ENCODE measurements at places on chromosomes 2 and 18.

DNA sequence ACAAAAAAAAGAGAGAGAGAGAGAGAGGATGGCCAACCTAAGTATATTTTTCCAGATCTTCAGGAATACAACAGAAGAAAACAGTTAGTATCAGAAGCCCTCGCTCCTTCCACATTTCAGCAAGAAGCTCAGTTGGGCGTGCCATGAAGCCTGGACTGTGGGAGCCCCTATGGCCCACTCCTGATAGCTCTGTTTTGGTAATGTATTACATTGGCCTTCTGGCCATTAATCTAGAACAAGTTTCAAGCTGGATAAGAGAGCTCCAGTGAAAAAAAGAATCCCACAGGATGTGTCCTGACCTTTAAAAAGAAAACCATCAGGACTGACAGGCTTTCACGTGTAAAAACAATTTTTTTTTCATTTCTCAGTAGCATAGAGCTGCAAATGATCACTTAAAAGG is 197.9 kb downstream of the ICOS start:
- no peak for DNase-seq

DNA sequence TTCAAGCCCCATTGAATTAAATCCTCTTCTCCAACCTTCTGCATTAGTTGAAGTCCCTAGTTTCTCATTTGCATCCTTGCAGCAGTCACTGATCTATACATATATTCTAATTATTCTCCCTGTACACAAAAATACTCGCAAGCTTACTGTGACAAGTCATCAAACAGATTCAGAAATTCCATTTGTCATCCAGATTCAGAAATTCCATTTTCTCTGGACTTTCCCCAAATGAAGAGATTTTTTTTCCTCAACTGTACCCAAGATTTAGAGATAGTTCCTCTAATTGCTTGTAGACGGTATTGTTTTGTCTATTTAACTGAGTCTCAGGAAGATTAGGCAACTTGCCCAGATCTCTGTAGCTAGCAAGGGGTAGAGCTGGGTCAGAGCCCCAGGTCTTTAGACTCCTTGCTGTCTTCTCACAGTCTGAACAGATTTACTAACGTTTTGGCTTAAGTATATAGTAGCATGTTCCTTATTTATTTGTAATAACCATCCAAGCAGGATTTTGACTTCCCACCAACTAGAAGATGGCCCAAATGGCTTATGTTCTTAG is 34.2 kb downstream of the RAB12 start:
- no peak for DNase-seq

DNA sequence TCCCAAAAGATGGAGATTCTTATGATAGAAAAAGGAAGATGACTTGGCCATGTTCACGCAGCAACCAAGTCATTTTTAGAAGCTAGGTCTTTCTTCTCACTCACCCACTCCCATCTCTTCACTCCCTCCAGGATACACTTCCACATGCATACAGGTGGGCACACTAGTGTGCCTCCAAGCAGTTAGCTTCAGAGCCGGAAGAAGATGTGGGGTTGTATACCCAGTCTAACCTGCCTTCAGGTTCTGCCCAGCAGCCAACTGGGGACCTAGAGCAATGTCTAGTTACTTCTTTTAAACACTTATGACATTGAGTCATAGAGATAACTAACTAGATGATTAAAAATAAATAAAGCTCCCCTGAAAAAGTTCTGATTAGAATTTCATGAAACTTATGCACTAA is 21.8 kb upstream of the TANK start:
- no peak for DNase-seq

- DNase-seq: no peak
Observed at GRCh38 chr18:12315911-12316310, 7.9 kb downstream of the TUBB6 start.

GRCh38 chr2:23695890-23696751 is 230.8 kb downstream of the ATAD2B start:
- no peak for DNase-seq

DNA sequence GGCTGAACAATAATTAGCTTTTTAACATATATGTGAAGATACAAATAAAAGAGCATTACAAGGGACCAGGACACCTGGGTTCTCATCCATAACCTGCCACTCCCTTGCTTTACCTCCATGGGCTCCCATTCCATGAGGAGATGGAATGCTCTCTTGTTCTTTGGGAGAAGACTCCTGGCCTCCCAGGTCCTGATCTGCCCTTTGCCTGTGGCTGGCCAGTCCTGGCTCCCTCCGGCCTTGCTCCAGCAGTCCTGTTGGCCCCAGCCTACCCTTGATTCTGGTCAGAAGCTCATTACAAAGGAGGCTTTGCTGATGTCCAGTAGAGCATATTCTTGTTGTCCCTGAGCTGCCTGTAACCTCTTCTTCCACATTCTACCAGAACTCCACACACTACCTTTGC is 60.3 kb downstream of the ADD2 start:
- no peak for DNase-seq

- no peak for DNase-seq
Observed at GRCh38 chr2:232569541-232569940, 19.1 kb downstream of the EIF4E2 start.

DNA sequence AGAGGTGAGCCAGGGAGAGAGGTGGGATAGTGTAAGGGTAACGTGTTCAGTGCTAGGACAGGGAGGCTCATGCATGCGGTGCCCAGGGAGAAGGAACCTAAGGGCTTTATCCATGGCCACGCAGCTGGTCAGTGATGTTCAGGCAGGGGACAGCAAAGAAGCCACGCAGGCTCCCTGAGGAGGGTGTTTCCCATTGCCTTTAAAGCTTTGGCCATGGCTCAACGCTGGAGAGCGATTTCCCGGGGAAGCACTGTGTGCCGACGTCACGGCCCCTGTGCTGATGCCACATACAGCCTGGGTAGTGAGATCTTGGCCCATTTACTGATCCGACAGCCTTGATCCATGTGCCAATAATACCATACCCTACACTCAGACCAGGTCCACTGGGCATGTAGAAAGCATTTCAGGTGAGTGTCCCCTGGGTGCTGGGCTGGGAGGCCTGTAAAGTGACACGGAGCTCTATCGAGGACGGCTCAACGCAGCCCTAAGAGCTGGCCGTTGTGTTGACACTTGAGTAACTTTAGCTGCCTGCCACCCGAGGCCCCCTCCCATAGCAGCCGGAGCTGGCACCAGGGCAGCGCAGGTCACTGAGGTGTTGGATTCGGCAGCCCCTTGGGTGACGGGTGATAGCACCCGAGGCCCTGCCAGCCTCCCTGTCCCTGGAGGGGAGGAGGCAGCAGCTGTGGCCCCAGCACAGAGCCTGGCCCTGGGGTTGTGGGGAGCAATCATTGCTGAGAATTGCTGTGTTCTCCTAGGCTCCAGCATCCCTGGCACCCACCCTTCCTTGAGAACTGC is 41.4 kb downstream of the PDIA6 start:
- DNase-seq: no peak

DNA sequence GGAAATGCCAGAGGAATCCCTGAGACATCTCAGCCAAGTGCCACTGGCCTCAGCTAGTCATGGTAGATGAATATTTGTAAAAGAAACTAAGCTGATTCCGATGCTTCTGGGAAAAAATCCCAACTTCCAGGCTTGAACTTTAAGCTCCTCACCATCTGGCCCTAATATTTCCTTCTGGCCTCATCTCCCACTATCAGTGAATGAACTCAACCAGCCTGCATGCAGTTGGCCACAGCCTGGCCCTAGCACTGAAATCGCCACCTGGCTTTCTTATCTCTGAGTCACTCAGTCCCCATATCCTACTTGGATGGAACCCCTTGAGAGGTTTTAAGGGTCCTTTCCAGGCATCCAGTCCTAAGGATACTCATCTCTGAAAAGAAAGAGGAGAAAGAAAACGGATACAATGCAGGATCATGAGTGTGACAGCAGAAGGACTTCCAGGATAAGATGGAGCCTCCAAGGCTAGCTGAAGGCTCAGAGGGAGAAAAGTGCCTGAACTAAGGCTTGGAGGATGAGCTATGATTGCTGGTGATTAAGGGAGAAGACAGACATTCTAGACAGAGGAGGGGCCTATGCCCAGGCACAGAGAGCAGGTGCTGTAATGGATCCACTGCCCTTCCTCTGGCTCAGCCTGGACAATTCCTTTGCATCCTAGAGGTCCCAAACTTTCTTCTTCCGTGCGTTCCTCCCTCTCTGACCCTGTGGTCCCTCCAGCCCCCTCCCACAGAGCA is 141.5 kb upstream of the MYCN start:
- DNase-seq: no peak

All from NCI-H2171 treated with DMSO at 0.1 percent for 48 hours (cell line).